Dermis blood vessel endothelial cell (primary cell): ENCODE measurements at places on chromosomes 6 and 20. TPM values are rescaled to one million over a fixed set of nuclear protein-coding genes. Genes with fewer than 3 reads are reported as not detected.

Gene RSPH3
- total RNA-seq, result 2.6 and 3.1 TPM in 2 replicates

Gene HUS1B
- 0.98 and 1.5 TPM in 2 replicates for total RNA-seq

DNA sequence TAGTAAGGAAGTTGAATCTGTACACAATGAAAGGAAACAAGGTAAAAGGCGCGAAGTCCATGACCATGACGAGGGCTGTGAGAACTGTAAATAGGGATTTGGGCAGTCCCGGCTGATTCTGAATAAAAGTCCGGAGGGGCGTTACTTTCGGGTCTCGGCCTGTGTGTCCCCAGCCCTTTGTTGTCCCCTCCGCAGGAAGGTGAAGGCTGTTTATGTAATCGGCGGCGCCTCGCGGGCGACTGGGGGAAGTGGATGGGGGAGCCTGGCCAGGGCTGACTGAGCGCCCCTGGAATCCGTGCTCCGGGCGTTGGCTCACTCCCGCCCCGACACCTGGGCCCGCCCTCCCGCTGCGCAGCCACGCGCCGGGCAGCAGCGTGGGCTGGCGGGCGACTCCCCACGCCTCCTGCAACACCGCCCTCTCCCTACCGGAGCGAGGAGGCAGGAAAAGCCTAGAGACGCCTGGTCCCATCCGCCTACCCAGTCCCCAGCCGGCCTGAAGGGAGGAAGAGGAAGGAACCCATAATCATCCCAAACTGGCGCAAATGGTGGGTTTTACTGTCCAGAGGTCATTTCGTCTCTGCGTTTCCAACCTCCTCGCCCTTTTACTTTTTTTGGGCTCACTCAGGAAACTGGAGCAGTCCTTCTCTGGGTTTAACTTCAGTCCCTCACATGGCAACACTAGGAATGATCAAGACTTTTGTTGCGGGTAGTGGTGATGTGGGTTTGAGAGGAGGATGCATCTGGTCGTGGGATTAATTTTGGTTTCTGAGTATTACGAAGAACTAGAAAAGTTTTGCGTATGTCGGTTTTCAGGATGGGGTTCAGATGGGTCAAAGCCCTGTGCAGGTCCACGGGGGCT is 12.1 kb downstream of the TRIM31 start:
- peak; percentile 28 for DNase-seq

DNA sequence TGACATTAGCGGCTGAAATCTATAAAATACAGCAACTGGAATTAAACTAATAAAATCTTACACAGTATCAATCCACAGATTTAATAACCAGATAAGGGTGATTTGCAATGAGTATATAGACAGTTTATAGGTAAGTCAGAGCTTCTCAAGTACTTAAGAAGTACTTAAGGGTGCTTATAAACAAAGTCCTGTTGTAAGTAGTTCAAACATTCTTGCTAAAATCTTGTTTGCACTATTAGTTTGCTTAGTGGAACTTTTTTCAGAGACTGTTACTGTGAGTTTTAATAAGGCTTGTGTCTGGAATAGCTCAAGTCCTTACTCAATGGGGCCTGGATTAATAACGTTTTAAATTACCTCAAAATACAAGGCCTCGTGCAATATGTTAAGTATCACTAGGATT is 240.5 kb downstream of the GMDS start:
- no peak for DNase-seq

DNA sequence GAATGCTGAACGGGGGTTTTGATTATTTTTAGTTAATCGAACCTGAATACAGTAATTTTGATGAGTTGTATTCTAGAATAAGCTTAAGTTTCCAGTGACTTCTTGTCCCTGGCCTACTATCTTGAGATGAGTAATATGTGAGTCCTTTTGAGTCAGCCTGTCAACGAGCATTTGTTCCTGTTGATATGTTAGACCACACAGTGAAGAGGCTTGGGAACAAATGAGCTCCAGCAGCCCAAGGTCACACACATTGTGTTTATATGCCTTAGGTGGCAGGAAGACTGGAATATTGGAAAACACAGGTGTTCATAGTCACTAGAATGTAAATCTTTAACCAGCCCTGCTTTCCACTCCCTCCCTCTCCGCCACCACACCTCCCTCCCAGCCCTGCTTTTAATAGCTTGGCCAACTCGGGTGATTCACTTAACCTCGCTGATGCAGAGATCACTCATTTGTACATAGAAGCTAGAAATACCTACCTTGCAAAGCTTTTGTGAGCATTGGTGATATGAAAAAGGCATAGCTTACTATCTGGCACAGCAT is 9.1 kb downstream of the SMPDL3A start:
- no peak for DNase-seq

GRCh38 chr6:45076217-45076930 is 251.8 kb upstream of the RUNX2 start:
- no peak for DNase-seq

DNA sequence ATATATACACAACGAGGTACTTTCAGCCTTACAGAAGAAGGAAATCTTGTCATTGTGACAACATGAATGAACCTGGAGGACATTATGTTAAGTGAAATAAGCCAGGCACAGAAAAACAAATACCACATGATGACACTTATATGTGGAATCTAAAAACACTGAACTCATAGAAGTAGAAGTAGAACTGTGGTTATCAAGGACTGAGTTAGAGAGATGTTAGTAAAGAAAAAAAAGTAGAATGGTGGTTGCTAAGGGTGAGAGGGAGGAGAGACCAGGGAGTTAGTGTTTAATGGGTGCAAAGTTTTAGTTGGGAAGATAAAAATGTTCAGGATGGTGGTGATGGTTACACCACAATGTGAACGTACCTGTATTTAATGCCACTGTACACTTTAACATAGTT is 4.8 kb upstream of the STX11 start:
- DNase-seq, result no peak

DNA sequence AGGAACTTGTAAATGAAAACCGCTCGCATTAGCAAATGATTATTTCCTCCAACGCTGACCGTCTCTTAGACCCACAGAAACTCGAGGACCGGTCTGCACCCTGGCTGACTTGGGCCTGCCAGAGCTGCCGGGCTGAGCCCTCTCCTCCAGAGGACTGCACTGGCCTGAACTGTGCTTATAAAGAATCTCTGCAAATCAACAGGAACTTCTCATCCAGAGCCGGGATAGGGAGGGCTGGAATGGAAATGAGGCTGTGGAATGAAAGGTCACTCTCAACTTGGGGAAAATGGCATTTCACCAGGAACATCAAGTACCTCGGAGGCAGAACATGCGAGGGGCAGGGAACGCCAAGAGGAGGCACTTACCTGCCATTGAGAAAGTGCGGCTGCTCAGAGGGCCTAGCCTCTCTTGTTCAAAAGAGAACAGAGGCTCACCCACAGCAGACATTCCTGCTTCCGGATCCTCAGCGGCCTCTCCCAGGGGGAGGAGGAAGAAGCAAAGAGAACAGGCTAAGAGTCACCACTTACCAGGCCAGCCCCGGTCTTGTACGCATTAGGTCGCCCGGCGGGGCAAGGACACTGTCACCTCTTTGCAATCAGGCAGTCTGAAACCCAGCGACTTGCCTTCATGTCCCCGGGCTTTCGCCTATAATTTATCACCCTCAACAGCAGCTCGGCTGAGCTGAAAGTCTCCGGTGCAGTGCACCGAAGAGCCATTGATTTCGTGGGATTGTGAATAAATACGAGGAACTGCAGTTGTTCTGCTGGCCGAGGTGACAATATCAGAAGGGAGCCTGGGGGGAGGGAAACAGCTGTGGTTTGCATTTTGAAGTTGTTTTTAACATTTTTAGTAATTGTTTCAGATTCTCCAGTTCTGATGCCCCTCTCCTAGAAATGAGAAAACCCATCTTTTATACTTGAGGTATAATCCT is 37.6 kb downstream of the ZMYND8 start:
- DNase-seq, result peak; percentile 62

DNA sequence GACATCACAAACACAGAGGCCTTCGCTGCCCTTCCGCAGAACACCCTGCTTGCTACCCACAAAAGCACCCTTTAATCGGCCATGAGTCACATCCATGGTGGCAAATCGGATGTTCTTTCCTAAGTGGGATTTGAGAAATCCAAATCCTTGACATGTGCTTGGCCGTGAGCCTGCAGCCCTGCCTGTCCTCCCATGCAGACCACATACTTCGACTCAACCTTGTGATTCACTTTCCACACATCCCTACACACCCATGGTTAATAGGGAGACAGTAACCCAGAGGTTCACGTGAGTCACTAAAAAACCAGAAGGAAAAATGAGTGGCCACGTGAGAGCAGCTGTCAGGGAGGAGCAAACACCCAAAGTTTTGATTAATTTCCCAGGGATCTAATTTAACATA is 19.4 kb downstream of the RAMACL start:
- DNase-seq, result peak; percentile 64

DNA sequence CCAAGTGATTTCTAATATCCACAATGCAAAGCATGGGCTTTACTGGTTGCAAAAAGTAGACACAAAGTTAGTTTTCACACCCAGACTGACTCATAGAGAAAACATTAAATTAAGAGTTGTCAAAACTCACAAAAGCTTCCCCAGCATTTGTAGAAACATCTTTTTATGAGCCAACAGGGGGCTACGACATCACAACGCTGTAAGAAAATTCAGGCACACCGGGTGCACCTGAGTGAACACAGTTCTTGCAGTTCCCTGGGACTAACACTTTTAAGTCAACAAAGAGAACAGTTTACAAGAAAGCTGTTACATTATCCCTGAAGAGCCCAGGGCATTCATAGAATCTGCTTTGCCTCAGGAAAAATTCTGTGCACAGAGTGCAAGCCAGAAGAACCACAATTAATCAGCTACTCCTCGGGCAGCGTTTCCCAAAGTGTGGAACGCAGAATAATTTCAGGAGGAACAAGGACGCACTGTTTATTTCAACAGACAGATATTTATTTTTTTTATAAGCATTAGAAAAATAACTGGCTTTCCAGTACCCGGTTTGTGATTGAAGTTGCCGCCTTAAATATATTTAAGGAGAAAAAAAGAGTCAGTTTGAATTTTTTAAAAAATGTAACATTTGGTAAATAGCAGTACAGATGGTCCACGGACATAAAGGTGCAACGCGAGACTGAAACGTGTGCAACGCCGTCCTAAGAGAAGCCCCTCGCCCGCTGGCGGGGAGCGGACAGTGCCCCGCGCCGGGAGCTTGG is 1.2 kb downstream of the NCOA5 start:
- peak; percentile 26 for DNase-seq

- no peak for DNase-seq
Measured at GRCh38 chr6:3946778-3947177, 97.6 kb downstream of the FAM50B start.

GRCh38 chr6:87070741-87071140 is 24.2 kb downstream of the CGA start:
- no peak for DNase-seq

DNA sequence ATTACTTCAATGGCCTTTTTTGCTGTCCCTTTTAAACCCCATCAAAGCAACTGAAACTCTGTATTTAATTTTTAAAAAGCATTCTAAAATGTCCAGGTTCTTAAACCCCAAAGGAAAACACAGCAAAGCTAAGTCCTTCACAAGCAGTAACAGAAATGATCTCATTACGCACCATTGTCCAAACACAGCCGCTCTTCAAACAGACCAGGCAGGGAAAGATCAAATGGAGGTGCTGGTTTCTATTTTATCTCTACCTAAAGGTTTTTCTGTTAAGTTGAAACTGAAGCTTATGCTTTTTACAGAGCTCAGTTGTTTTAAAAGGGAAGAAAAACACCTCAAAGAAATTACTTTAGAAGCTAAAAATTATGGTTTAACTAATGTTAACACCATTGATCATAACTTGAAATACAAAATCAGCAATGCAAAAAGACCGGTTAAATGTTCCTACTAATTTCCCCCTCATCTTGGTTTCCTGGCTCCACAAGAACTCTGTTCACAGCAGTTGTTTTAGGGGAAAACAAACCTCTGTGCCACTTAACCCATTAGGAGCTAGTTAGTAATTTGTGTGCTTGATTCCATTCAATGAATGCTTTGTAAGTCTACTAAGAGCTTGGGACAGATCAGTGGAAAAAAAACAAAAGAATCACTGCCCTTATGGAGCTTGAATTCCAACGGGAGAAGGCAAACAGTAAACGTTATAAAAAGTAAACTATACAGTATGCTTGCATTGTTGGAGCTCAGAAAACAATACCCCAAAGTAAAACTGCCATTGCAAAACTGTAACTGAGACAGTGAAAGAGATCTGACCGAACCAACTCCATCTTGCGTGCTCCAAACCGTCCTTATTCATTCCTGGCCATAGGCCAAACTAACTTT is 87.4 kb downstream of the CD24 start:
- DNase-seq, result no peak

DNA sequence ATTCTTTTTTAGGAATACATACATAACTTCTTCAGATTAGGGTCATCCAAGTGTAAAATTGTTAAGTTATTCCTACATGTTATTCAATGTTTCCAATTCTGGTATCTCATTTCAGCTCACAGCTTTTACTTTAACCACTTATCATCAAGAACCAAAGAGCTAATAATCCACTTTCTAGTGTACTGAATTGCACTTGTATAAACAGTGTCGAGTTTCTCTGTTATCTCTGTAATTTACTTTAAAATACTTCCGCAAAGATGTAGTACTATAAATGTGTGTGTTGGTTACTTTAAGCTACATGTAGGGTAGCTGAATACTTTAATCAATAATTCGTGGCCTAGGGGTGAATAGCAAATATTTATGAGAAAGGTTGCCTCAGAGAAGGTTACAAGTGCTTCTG is 8.8 kb upstream of the GJA1 start:
- no peak for DNase-seq

- no peak for DNase-seq
Measured at GRCh38 chr6:30055513-30055912, 5.6 kb upstream of the POLR1H start.
